ENCODE measurements at places on chromosomes 1 and 21.
A peak's percentile ranks its signal among the peaks of the same experiment; 100 is the strongest.

- peak; percentile 79 for DNase-seq
These were observed 34.3 kb upstream of the ECE1 start for GRCh38 chr1:21324368-21325141.

DNA sequence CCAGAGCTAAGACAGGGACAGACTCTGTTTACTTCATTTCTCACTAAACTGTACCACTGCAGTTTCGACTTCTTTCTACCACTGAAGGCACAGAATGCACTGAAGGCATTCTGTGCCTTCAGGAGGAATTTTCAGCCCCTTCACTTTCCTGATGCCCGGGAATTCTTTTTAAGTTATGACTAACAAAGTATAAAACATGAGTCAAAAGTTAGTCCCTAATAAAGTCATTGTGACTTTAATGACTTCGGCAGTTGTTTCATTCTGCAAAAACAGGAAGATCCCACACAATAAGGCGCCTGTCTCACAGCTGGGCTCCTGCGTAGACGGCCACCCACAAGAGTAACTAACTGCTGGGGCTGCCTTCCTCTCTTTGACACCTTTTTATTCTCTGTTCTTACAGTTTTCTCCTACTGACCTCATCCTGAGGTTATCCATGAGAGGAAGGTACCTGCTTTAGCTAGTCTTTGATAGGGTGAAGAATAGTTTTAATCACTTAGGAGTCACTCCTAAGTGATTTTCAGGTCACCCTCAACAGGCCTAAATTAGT is 183.9 kb upstream of the SGIP1 start:
- no peak for DNase-seq

GRCh38 chr1:70828177-70828576 is 219.4 kb downstream of the PTGER3 start:
- DNase-seq, result no peak

- no peak for DNase-seq
These were observed 112.3 kb upstream of the NFIA start for GRCh38 chr1:60969971-60970509.

GRCh38 chr1:57131701-57132394 is 166.0 kb upstream of the C8B start:
- no peak for DNase-seq

GRCh38 chr1:109091078-109091838 is 694 bp downstream of the TMEM167B start:
- no peak for DNase-seq

DNA sequence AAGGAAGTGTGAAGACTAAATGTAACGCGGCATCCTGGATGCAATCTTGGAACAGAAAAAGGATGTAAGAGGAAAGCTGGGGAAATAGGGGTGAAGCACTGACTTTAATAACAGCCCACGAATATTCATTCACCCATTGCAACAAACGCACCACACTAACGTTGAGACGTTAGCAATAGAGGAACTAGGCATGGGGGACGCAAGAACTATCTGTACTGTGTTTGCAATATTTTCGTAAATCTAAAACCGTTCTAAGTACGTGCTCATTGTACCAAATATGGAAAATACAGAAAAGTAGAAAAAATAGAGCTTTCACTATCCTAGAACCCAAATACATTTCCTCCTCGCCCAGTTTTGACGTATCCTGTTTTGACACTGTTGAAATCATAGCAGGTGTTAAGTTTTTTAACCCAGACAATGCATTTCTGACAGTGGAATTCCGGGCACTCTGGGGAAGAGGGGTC is 3.9 kb downstream of the LAPTM5 start:
- no peak for DNase-seq

GRCh38 chr1:224486801-224487583 is 52.4 kb upstream of the WDR26 start:
- no peak for DNase-seq

GRCh38 chr21:26877018-26877417 is 31.8 kb upstream of the ADAMTS1 start:
- no peak for DNase-seq

GRCh38 chr1:29467989-29468900 is 231.9 kb downstream of the PTPRU start:
- DNase-seq, result no peak

GRCh38 chr1:36208978-36209703 is 15.1 kb upstream of the THRAP3 start:
- DNase-seq, result no peak

DNA sequence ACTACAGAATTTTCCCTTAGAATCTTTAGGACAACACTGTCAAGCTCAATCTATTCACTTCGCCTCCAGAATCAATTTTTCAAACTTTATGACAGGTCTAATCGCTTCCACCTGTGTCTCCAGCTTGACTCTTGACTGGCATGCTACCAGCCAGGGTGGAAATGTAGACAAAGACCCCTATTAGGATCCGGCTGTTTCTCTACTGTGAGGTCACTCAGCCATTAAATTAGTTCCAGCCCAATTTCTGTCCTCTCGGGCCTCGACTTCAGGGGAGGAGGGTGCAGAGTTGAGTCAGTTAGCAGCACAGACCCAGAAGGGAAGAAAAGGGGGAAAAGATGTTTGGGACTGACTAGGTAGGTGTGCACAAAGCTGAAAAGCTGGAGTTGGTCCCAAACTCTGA is 78.5 kb downstream of the HLCS start:
- no peak for DNase-seq

- DNase-seq, result no peak
These were observed 648.1 kb downstream of the PLPP3 start for GRCh38 chr1:55931081-55931940.

GRCh38 chr1:169321539-169321938 is 46.1 kb downstream of the NME7 start:
- no peak for DNase-seq

DNA sequence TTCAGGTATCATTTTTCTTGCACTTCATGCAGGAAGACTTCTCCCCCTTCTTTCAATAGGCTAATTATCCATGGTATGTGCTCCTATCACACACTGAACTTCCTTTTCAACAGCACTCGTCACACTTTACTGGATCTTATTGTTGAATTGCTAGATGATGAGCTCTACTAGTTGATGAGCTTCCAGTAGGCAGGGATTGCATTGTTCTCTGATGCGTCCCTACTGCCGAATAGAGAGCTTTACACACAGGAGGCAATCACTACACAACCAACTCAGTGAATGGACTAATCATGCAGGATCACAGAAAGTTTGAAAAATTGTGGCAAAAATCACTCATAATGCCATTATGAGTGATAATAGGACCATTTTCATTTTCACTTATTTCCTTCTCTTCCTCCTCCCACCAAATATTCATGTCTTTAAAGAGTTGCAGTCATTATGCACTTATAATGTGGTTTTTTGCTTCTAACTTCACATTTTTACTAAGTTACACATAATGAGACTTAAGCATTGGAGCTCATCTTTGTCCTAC is 128.1 kb upstream of the ZNF648 start:
- DNase-seq, result no peak

DNA sequence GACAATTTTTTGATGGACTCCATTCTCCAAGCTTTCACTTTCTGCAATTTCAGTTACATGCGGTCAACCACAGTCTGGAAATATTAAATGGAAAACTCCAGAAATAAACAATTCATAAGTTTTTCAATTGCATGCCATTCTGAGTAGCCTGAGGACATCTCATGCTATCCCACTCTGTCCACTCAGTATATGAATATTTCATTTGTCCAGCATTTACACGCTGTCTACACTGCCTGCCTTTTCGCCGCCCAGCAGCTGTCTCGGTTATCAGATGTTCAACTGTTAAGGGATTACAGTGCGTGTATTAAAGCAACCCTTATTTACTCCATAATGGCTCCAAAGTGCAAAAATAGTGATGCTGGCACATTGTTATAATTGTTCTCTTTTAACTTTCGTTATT is 116.3 kb downstream of the ADSS2 start:
- DNase-seq, result no peak

DNA sequence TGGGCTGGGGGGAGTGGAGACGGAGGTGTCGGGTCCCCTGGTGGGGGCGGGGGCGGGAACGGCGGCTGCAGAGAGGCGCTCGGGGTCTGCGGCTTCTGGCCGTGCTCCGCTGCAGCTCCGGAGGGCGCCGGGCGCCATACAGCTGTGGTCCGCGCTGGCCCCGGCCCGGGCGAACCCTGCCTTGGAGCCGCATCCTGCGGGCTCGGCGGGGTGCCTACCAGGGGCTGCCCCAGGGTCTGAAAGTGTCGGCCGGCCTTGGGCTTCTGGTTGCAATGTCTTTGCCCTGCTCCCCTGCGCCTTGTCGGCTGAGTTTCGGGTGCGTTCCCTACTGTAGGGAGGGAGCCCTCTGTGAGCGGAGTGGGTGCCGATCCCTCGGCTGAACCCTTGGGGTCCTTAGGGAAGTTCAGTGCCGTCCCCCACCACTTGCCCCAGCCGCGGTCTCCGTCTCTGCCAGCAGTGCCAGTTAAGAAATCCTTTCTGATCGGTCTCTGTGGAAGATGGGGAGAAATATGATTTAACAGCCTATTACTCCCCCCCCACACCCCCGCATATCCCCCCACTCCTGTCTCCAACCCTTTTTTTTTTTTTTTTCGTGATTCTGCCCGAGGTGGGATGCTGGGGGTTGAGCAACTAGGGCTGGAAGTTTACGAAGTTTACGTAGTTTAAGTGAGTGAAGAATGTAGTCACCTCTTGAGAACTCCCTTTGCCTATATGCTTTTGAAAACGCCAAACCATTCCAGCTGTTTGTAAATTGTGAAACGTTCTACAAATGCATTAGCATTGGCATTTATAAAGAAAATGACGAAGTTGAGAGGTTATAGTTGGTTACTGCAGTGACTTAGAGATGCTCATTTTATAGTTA is 588 bp downstream of the NEXN start:
- DNase-seq, result no peak

DNA sequence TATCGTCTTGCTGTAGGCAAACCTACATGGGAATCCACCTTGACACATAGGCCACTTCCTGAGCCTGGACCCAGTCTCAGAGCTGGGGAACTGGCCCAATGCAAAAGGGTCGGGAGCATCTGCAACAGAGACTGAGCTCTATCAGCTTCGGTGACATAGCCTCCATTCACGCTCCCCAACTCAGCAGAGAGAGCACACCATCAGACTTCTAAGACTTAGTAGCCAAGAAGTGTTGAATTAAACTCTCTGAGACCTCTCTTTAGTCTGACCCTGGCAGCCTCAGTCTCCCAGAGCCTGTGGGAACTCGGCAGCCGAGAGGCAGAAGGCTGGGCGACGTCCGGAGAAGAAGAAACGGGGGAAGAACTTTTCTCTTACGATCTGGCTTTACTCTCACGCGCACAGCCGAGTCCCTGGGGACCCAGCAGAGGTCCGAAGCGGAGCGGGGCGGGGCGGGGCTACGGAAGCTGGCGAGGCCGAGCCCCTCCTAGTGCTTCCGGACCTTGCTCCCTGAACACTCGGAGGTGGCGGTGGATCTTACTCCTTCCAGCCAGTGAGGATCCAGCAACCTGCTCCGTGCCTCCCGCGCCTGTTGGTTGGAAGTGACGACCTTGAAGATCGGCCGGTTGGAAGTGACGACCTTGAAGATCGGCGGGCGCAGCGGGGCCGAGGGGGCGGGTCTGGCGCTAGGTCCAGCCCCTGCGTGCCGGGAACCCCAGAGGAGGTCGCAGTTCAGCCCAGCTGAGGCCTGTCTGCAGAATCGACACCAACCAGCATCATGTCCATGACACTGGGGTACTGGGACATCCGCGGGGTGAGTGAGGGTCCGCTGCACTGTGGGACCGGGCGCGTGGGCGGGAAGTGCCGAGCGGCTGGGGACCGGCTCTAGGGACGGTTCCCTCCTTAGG is at the start of gene GSTM4:
Gene GSTM4, plus strand, starts transcription at position 485 of the 905 bp plus-strand sequence. Its CDS starts 291 bp downstream, at position 776.
- DNase-seq, result peak; percentile 79

DNA sequence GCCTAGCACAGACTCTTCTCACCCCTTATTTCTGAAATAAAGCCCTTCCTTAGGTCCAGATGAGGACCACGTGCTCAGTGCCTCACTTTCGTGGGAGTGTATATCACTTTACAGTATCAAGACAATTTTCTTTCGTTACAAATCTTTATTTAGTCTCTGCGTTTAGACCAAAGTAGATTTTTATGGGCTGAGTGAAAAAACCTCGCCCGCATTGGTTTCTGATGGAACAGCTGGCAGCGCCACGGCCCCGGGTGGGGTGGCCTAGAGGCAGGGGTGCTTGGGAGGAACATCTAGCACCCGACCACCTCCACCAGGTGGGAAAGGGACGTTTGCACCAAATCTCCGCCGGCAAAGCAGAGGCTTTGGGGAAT is 7.6 kb downstream of the SIM2 start:
- DNase-seq, result no peak

GRCh38 chr1:1090424-1091343 is 16.6 kb upstream of the RNF223 start:
- no peak for DNase-seq

DNA sequence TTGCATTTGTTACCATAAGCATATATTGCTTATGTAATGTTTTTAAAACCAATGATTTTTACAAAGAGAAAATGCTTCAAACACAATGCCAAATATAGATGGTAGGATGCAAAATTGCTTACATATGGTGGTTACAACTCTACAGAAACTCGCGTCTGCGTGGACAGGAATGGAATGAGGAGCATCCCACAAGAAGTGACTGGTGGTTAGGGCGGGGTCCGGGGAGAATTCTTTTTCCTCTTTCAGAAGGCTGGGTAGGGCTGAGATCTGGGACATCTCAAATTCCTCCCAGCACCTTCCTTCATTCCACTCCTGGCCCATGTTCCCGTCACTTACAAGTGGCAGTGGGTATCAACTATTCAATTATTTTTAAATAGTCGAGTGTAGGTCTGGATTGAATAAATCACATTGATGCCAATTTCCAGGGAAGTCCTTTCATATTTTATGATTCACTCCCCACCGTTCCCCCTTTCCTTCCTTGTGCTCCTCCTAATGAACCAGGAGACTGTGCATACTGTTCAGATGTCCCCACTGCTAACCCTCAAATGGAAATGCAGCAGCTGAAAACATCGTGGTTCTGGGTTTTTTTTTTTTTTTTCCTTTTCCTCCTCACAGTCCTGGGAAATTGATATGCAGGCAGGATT is 174.5 kb upstream of the POU3F1 start:
- DNase-seq, result no peak

- DNase-seq, result no peak
These were observed 15.3 kb upstream of the STUM start for GRCh38 chr1:226533220-226533619.

DNA sequence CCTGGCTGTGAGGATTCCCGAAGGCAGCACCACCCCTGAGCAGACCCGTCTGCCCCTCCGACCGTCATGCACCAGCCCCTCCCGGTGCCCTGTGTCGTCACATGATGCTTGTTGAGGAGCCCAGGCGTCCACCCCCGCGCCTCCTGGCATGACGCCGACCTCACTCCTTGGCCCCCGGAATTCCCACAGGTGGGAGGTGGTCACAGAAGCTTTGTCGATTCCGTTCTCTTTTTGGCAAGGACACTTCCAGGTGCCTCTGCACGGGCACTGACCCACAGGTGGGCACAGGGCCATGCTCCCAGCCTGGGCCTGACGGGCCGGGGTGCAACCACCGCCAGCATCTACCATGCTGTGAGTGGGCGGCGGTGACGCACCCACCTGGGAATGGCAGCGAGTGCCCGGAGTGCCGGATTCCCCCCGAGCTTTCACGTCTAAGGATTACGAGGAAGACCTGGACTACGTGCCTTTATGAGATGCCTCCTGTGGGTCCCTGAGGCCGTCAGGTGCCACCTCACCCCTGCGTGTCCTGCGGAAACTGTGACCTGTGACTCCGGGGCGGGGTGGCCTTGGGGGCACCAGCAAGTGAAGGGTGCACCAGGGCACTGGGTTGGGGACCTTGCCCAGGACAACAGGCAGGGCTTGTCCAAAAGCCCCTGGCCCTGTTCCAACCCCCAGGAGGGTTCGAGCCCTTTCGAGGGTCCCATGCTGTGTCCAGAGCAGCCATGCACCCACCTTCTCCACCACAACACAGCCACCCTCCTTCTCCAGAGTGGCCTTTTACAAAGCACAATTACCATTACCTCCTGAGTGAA is 31.4 kb upstream of the COL6A1 start:
- DNase-seq, result no peak

GRCh38 chr1:1990222-1990621 is 13.4 kb downstream of the CFAP74 start:
- DNase-seq, result no peak
